Activated CD4-positive, alpha-beta T cell treated with anti-CD3 and anti-CD28 coated beads, Interleukin-2, amount 50 U/mL, for 4 hours (primary cell): ENCODE measurements at places on chromosomes 12 and 14.

GRCh38 chr14:72528059-72528862, 365.6 kb downstream of the DPF3 start:
- DNase-seq, result no peak

DNA sequence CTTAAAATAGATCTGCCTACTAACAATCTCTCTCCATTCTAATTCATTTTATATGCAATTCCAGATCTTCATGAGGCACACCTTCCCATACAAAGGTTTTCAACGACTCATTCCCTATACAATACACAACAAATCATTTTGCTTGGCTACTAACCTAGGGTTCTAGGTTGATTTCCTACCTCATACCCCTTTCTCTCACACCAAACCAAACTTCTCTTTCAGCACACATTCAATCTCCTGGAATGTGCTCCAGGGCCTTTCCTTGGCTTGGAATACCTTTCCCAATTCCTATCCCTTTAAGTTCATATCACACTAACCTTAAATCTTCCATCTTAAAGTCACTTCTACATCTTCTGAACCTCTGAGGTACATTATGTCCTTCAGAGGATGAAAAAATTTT, 38.7 kb upstream of the MTERF2 start:
- no peak for DNase-seq

DNA sequence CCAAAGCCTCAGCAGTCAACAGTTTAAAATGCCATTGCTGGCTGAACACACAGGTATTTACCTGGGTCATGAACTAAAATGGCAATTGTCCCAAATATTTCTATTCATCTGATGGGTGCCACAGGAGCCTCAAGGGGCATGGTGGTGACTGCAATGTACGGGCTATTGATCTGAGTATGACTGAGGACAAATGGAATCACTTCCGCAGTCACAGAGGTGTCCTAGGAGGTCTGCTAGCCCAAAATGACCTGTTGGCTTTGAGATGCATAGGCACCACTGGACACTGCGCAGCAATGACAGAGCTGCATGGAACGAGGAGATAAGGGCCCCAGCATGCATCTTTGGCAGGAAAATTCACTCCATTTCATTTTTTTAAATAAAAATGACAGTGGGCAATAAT, 474.1 kb upstream of the SOX5 start:
- DNase-seq, result no peak

GRCh38 chr12:132529906-132530305, 40.0 kb downstream of the FBRSL1 start:
- no peak for DNase-seq

DNA sequence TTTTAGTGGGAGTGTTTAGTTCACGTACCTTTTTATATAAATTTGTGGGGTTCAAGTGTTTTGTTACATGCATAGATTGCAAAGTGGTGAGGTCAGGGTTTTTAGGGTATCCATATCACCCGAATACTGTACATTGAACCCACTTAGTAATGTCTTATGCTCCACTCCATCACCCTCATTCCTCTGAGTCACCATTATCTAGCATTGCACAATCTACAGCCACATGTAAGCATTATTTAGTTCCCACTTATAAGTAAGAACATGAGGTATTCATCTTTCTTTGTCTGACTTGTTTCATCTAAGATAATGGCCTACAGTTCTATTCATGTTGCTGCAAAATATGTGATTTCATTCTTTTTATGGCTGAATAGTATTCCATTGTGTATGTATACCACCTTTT, 583.7 kb upstream of the LRFN5 start:
- DNase-seq, result no peak

DNA sequence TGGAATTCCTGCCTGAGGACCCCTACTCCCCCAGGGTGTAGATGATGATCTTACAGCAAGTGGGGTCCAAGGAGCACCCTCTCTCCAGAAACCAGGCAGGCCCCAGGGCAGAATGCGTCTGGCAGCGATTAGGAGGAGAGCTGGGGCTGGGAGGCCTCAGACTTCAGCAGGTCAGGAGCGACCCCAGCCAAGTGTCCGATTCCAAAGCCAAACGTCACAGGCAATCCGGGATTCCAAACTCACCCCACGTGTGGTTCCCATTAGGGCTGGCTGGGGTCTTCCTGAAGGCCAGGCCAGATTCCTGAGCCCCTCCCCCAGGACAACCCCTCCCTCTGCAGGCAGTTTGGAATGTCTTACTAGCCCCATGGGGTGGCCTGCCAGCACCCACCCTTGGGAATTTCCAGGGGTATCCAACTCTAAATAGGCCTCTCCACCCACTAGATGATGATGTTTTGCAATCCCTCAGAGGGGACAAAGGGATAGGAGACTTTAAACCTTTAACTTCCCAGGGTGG, 17.3 kb upstream of the FIGNL2 start:
- DNase-seq, result no peak
